Thyroid gland (tissue), 4 donors: ENCODE measurements at places on chromosomes 3 and 15. TPM values are rescaled to one million over a fixed set of nuclear protein-coding genes. Genes with fewer than 3 reads are reported as not detected.

Gene SLC25A26
- 32.0 TPM for total RNA-seq

Gene USP3
- total RNA-seq: 55.3 TPM

Gene GHRL
- not detected for total RNA-seq

Gene CHRNA7
- 11.7 TPM for total RNA-seq

Gene AMT
- 6.7 TPM for total RNA-seq

Gene ONECUT1
- not detected for total RNA-seq

Gene QRICH1
- 101 TPM for total RNA-seq

Gene KBTBD8
- total RNA-seq: 0.54 TPM

Gene GPR176
- total RNA-seq: 4.3 TPM

Gene OXSR1
- 39.3 TPM for total RNA-seq

Gene GASK1A
- total RNA-seq: 9.5 TPM

Gene CHST13
- not detected for total RNA-seq

Gene C3orf22
- total RNA-seq: not detected

Gene HHATL
- 64.1 TPM for total RNA-seq

Gene PLA2G4E
- not detected for total RNA-seq

Gene KLF15
- total RNA-seq: 30.9 TPM

Gene ACAN
- 0.13 TPM for total RNA-seq

Gene ZBED2
- total RNA-seq: 122 TPM

Gene PPP1R14D
- not detected for total RNA-seq

Gene GOLGA6B
- not detected for total RNA-seq

Gene SLC12A8
- 71.2 TPM for total RNA-seq

Gene BCL2A1
- 4.7 TPM for total RNA-seq

Gene KLHL25
- 4.8 TPM for total RNA-seq

Gene OSTN
- not detected for total RNA-seq
